HL-60 (cell line): ENCODE measurements at places on chromosomes 2 and 18.

GRCh38 chr2:232632904-232633412, 446 bp upstream of the EFHD1 start:
- no peak for DNase-seq

DNA sequence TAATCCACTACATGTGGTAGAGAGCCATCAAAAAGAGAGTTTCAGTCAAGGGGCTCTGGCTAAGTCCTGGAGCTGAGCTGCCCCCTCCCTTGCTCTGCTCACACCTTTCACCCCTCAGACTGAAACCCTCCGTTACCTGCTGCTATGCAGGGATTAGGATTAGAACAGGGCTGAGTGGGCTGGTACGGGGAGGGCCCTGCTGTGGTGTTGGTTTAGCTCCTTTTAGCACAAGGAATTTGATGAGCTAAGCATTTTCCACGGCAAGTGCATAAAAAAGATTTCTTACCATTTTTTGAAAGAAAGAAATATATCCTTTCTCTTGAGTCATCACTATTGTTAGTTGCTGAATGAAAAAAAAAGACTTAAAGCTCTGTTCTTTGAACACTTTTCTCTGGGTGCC, 46.3 kb downstream of the TCF7L1 start:
- DNase-seq = no peak

- DNase-seq = no peak
These were observed 78.3 kb downstream of the EDAR start for GRCh38 chr2:108910541-108911396.

DNA sequence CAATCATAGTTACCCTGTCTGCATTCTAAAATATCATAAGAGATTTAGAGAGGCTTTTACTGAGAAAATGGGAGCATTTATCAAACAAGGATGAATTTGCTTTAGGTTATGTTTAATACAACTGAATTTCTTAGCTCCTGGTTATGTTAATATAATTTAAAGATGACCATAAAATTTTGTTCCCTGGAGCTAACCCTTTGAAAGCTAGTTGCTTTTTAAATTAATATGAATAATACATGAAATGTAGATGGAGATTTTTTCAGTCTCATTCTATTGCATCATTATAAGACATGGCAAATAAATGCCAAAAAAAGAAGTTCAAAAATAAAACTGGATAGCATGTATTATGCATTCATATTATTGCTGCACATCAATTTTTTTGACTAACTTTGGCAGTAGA, 344.1 kb upstream of the NXPH2 start:
- DNase-seq = no peak
